ENCODE measurements at places on chromosomes 13 and 19.

- no peak for DNase-seq
These were observed 27.4 kb downstream of the STARD13 start for GRCh38 chr13:33257841-33258807.

GRCh38 chr13:106529415-106530170, 5.9 kb downstream of the EFNB2 start:
- no peak for DNase-seq

DNA sequence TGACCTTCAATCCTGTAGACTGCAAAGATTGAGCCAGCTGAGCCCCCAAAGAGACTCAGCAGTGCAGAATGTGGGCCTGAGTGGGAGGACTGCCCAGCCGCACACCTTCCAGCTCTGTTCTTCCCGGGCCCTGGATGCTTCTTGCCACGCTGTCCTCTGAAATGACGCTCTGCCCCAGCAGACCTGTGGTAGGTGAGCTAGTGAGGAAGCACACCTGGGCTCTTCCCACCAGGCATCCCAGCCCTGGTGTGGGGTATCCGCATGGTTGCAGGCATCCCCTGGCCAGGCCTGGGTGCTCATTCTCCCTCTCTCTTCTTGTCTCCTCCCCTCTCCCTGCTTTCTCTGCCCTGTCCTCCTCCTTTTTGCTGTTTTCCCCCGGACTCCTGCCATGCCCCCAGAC, 9.8 kb upstream of the MZF1 start:
- no peak for DNase-seq

DNA sequence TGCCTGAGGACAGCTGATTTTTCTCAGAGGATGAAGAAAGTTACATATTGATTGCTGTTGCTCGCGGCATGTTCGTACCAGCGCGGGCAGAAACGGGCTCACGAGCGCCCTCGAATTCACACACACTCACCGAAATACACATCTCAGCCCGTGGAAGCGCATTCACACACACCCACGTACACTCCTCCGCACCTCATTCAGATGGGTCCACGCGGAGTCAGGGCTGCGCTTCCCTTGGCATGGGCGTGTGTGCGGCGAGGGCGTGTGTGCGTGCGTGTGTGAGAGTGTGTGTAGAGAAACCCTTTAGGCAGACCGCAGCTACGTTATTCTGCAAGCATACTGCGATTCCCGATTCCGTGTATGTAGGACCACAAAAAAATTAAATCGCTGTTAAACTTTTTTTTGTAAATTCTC, 2.1 kb upstream of the PCDH17 start:
- DNase-seq = peak; percentile 36

DNA sequence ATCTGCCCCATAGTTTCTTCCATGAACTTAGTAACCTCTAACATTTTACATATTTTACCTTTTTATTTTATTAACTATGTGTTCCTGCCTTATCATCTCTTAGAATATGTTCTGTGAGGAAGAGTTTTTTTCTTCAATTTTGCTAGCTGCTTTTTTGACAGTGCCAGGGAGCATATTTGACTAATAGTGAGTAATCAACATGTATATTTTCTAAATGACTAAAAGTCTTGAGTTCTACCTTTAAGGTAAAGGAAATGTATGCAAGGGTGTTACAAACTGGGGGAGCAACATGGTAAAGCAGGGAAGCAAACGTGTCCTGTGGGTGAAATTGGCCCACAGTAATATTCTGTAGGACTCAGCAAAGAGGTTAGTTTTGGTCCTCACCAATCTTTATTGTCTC, 165.5 kb downstream of the NBEA start:
- no peak for DNase-seq

DNA sequence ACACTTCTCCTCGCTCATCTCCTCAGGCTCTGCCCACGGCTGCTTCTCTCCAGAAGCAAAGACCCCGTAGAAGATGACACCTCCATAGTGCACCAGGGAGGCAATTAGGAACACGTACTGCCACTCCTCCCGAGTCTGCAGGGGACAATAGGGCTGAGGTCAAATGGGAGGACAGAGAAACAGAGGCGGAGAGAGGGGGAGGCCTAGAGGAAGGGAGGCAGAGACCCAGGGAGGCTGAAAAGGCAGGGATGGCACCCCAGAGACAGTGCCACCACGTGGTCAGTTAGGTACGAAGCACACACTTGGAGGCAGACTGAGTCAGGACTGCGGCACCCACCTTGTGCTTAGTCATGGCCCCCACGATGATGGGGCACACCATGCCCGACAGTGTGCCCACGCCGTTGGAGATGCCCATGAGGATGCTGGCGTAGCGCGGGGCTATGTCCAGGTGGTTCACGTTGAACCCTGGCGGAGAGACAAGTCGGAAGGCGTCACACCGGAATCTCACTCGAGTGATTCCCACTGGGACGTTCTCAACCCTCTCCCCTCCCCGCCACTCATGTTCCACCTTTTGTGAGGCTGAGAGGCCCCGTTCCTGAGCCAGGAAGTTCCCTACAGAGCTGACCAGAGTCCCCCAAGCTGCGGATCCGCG, 5.6 kb downstream of the GFY start:
- DNase-seq = no peak

DNA sequence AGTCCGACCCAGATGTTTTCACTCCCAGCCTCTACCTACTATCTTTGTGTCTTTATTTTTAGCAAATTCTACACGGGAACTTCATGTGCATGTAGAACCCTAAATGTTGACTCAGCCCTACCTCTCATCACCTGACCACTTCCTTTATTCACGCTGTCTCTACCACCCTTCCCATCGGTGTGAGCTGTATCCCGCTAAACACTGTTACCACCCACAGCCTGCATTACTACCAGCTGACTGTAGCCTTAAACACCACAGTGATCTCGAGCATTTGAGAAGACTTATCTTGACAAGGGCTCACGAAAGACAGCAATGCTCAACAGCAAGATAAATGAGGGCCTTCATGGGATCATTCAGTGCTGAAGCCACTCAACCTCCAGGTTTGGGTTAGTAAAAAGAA, 15.1 kb downstream of the NCR1 start:
- no peak for DNase-seq

- DNase-seq = no peak
These were observed 1.3 kb downstream of the POU4F1 start for GRCh38 chr13:78601874-78602560.

- DNase-seq = no peak
These were observed 16.1 kb upstream of the TNFSF14 start for GRCh38 chr19:6685962-6686627.

- DNase-seq = no peak
These were observed 97.9 kb downstream of the CCNA1 start for GRCh38 chr13:36530050-36530789.

DNA sequence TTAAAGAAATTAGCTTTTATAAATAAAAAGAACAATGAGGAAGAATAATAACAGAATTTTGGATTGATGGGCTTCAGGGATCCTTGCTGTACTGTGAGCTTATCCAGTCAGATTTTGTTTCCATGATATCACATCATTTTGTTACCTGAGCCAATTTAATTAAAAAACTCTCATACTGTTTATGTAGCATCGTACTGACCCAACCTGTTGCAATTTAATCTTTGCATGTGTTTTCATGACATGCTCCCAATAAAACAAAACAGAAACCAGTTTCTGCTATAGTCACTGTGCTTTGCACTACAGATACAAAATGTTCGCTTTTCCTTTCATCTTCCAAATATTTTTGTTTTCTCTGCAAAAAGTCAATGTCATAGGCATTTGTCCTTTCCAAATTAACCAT, 109.7 kb upstream of the RNF113B start:
- DNase-seq = no peak

GRCh38 chr13:105740739-105741138, 794.7 kb downstream of the EFNB2 start:
- no peak for DNase-seq

- no peak for DNase-seq
These were observed 648.0 kb downstream of the DACH1 start for GRCh38 chr13:71218960-71219359.

GRCh38 chr13:29934531-29935308, 84.3 kb upstream of the UBL3 start:
- no peak for DNase-seq

DNA sequence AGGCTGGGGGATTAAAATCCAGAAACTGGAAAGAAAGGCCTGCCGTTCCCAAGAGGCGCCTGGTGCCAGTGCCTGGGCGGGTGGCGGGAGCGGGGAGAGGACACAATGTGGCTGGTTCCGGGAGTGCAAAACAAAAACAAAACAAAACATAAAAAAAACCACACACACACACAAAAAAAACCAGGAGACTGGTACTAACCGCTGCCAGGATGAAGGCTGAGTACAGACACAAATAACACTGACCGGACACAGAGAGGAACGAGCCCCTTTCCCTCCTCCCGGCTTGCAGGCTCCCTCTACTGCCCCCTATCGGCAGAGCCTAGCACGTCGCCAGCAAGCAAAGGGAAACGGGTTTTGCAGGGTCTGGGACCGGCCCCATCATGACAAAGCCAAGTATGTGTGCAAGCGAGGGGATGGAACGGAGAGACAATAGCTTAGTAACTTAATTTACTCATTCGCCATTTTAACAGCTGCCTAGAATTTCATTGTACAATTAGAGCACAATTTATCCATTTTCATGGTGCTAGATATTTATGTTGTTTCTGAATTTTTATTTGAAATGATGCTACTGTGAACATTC, 17.9 kb upstream of the ZDHHC20 start:
- peak; percentile 83 for DNase-seq

DNA sequence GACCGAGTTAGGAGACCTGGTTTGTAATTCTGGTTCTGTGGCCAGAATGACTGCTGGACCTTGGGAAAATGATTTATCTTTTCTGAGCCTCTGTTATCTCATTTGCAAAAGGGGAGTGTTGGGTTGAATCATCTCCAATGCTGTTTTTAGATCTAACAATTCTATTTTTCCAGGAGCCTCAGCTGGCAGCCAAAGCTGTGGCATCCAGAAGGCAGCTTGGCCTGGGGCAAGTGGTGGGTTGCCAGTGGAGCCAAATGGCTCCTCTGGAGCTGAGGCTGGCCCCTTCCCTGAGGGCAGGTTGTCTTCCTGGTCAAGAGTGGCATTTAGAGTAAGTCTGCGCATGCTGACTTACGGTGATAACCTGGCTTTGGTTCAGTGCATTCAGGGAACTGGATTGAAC, 21.3 kb downstream of the B3GLCT start:
- DNase-seq = no peak

- DNase-seq = peak; percentile 93
These were observed 770 bp upstream of the KMT2B start for GRCh38 chr19:35716801-35717664.

DNA sequence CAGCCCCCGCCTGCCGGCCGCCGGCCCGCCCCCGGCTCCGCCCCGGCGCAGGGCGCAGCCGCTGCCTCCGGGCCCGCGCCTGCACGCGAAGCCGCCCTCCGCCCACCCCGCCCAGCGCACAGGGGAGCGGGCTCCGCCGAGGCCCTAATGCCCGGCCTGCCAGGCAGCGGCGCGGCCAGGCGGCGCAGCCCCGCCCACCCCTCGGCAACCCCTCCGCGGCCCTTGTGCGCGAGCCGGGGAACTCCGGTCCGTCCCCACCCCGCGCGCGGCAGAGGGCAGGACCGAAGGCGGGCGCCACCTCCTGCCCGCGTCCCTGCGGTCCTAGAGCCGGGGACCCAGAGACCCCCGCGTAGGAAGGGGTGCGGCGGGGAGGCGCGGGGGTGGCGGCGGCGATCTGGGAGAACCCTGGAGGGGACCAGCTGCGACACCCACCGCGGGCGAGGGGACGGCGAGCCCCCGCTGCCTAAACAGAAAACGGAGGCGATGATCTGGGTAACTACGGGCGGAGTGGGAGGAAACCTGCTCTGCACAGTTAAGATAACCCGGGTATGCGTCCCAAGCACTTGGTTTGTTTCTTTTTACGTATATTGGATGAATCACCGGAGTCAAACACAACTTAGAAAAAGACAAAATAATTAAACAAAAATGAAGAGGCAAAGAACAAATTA, 350 bp upstream of the USP12 start:
- DNase-seq = peak; percentile 84

DNA sequence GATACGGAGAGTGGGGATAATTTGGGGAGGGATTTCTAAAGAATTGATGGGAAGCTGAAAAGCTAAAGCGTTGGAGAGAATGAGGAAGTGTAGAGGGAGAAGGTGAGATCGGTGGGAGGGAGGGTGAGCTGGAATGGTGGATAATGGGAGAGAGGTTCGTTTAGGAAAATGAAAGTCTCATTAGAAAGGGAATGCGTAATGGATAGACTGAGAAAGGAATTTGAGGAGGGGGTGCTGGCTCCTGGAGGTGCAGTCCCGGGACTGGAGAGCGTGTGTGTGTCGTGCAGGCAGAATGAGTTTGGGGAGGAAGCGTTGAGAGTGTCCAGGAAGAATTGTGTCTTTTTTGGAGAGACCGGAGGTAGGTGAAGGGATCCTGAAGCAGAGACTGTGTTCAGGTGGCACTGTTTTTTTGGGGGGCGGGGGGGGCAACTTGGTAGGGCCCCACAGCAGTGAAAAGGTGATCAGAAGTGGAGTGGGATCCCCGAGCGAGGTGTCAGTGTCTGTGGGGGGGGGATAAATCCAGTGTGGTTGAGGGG, 1.4 kb downstream of the ACTN4 start:
- no peak for DNase-seq

DNA sequence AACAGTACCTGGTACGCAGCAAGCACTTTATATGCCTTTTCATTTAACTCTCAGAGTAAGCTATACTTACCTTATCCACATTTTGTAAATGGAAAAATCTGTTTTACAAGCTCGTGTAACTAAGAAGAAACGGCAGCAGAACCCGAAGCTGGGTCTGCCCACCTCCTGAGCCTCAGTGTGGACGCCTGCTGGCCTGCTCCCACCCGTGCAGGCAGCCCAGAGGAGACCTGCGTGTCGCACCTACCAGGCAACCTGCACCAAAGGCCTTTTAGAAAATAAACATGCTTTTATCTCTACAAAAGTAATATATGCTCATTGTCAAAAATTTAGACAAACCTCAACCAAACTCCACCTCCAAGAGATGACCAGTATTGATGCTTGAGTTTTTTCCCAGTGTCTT, 62.7 kb downstream of the CRYL1 start:
- no peak for DNase-seq

- no peak for DNase-seq
These were observed 112.8 kb downstream of the ITGBL1 start for GRCh38 chr13:101565317-101565716.

- no peak for DNase-seq
These were observed 7.5 kb upstream of the MEX3D start for GRCh38 chr19:1575323-1576241.

DNA sequence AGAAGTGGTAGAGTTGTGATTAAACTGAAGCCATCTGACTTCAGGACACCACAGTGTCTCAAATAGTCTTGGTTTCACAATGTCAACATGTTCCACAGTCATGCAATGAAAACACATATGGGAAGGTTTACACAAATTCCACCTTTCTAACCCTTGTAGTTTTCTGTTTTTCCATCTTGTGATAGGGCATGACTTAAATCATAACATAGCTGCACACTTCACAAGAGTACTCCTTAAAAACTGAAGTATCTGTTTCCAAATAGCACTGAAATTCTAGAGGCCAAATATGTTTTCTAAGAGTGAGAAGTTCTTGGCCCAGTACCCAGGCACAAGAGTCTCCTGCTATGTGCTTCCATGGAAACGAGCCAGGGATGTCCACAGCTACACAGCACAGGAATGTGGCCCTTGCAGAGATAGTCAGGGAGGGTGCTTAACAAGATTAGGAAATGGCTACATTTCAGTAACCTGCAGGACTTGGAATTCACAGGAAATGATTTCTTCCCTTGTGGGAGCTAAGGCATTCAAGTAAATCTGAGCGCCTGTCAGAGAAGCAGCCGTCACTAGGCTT, 269.1 kb downstream of the NDFIP2 start:
- peak; percentile 64 for DNase-seq
